GM12878 (cell line): ENCODE measurements at places on chromosomes 2 and 18.
A peak's percentile ranks its signal among the peaks of the same experiment; 100 is the strongest.

DNA sequence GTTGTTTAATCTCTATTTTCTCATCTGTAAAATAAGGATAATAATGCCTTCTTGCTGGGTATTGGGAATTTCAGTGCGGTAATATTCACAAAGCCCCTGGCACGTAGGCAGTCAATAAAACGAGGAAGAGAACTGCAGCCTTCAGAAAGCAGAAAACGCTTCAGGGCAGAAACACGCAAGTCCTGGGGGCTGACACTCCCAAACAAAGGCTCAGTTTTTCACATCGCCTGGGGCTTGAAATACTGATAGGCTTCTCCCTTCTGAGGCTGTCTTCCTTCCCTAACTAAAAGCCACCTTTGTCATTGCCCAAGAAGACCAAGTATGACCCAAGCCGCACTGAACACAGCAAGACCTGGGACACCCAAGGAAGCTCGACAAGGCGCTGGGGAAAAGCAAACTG is 32.4 kb downstream of the TMEM177 start:
- DNase-seq = no peak

- no peak for DNase-seq
Measured at GRCh38 chr2:12320991-12321641, 395.6 kb upstream of the TRIB2 start.

GRCh38 chr2:223896833-223897311 is 48.3 kb downstream of the WDFY1 start:
- DNase-seq = peak; percentile 89

- DNase-seq = no peak
Measured at GRCh38 chr2:25310965-25311864, 30.5 kb downstream of the DNMT3A start.

- DNase-seq = no peak
Measured at GRCh38 chr2:68287580-68288441, 31.9 kb downstream of the CNRIP1 start.

GRCh38 chr2:100235581-100235980 is 86.7 kb downstream of the LONRF2 start:
- no peak for DNase-seq
